ENCODE measurements at places on chromosomes 11 and 22.

DNA sequence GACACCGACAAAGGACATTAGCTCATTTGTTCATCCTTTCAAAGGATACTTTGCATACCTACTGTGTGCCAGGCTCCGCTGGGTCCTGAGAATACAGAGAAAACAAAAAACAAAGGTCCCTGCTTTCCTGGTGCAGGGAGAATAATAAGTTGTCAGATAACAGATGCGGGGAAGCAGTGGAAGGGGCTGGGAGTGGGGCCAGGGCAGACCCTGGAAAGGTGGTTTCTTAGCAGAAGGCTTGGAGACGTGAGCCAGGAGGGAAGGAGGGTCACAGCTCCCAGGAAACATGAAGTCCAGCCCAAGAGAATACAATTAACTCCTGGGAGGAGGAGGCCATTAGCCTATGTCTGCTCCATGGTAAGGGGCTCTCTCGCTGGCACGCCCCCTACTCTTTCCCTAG is 9.8 kb upstream of the ANO1 start:
- DNase-seq = no peak

- peak; percentile 13 for DNase-seq
Observed at GRCh38 chr22:25081409-25081824, 118.2 kb upstream of the CRYBB3 start.

DNA sequence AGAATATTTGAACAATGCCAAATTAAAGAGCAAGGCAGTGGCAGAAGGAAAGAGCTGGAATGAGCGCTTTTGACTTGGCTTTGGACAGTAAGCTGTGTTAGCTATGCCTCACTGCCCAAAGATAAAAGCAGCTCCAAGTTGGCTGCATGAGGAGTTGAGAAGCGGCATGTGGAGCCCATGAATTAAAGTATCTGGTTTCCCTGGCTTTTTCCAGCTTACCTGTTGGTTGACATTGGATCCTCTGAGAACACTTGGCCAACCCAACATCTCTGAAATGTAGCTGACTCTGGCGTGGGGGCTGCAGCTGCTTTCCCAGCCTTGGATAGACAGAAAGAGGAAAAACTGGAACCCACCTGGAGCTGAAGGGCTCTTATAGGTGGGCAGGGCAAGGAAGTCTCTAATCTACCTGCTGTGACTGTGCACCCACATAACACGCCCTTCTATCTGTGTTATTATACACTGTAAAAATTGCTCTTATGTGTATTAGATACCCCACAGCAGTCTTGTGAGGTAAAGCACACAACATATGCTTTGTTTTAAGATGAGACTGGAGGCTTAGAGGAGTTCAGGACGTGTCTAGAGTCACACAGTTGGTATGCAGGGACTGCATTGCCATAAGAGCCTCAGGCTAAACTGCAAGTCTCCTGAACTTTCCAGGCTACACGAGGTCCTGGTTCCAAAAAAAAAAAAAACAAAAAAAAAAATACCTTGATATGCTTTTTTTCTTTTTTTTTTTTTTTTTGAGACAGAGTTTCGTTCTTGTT is 5.8 kb downstream of the UBASH3B start:
- no peak for DNase-seq

- DNase-seq = no peak
Observed at GRCh38 chr22:35911877-35912276, 116.7 kb downstream of the RBFOX2 start.

DNA sequence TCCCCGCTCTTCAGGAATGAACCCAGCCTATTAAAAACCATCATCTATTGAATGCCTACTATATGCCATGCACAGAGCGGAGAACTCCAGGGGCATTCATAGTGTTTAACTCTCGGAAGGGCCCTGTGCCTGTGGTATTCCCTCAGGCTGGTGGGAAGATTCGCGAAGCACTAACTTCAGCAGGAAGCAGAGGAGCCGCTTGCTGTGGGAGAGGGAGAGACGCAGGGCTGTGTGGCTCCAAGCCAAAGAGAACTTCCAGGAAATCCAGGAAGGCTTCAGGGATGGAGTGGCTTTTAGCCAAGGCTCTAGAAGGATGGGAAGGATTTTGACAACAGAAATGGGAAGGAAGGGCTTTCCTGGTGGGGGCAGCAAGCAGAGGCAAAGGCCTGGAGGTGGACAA is 103.8 kb downstream of the TP53I11 start:
- no peak for DNase-seq

DNA sequence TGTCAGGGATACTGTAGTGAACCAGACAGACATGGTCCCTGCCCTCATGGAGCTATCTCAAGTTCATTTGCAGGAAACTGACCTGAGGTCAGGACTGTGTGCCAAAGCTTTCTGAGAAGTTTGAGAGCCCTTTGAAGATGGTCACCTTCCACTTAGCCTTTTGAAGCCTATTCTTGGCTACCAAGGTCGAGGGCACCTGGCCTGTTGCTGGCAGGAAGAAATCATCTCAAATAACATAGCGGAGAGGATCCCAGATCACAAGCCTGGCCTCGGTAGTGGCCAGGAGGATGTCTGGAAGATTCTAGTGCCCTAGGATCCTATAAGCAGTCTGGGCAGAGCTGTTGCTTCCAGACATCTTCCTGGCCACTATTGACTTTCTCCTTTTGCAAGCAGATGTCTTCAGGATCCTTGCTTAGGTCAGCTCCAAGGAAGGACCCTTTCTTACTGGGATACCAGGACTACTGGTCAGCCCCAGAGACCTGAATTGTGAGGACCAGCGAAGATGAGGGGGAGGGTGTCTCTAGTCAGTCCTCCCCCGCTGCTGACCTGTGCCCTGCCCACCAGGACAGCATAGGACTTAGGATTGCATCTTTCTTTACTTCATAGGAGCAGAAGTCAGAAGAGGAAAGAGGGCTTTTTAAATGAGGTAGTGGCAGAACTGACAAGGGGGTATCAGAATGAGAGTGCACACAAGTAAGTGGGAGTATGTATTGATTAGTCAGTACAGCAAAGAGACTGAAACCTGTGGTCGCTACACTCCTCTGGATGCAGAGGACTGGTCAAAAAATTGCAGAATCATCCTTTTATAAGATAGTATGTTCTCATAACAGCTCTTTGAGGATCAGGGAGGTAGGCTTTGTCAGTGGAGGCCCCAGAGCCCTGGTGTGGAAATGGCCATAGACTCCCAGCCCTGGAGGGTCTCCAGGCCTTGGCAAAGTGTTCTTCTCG is 94.8 kb downstream of the TEAD1 start:
- no peak for DNase-seq

GRCh38 chr11:130561441-130561881 is 113.0 kb downstream of the ADAMTS15 start:
- no peak for DNase-seq

All from hematopoietic multipotent progenitor cell treated with erythropoietin and hydrocortisone succinate and interleukin-3 and kit ligand, for 15 days (in vitro differentiated cells).